ENCODE measurements at places on chromosomes 2 and 18.

DNA sequence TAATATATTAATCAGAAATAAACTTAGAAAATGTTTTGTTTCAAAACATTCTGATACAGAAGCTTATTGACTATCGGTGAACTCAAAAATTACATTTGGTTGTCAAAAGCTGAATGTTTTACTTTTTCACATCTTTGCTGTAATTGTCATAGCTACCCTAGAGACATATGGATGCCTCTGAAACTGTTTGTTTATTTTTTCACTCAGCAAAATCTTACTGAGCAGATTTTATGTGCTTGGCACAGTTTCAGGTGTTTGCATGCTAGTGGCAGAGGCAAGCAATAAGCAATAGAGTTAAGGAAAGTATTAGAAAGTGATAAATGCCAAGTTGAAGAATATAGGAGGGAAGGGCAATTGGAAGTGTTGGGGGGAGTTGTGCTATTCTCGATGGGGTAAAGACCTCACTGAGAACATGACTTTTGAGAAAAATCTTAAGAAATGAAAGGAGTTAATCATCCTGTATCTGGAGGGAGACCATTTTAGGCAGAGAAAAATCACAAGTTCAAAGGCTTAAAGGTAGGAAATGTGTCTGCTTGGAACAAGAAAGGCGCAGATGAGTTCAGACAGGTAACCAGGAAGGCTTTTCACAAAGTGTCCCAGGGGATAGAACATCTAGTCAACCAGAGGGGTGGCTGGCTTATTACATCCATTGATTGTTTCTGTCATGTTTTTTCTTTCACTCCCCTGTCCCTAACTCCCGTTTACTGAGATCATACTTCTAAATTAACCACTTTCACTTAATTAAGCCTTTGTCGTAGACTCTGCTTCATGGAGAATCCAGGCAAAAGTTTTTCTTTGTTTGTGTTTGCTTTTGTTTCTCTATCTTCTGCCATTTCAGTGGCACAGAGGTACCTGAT lies 27.2 kb upstream of the COBLL1 start:
- DNase-seq: no peak

DNA sequence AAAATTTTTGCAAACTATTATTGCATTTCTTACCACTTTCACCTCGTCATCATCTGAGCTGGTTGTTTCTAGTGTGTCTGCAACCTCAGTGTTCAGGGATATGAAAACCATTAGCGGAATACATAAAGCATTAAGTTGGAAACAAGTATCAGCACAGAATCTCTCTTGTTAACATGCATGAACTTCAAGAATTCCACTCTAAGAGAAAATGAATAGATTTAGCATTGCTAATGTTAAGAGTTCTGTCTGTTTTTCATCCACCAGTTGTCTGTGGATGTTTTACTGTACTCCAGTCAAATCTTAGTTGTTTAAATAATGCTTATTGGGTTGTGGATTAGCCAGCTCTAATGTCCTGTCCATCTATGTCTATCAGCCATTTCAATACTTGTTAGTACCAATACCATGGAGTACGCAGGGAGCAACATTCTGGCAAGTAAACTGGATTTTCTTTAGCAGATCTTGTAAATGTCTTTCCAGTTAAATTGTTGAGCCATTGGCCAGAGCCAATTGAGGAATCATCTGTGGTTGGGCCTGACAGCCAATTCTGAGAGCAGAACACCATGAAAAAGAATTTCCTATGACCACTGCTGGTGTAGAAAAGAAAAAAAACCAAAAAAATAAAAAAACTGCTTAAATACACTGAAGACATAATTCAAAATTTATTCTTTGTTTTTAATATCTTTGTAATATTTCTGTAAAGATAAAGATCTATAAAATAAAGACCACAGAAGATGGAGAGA lies 82.5 kb downstream of the SLC8A1 start:
- no peak for DNase-seq

- peak; percentile 13 for DNase-seq
These were observed 341.7 kb downstream of the PIK3C3 start for GRCh38 chr18:42296723-42297122.

DNA sequence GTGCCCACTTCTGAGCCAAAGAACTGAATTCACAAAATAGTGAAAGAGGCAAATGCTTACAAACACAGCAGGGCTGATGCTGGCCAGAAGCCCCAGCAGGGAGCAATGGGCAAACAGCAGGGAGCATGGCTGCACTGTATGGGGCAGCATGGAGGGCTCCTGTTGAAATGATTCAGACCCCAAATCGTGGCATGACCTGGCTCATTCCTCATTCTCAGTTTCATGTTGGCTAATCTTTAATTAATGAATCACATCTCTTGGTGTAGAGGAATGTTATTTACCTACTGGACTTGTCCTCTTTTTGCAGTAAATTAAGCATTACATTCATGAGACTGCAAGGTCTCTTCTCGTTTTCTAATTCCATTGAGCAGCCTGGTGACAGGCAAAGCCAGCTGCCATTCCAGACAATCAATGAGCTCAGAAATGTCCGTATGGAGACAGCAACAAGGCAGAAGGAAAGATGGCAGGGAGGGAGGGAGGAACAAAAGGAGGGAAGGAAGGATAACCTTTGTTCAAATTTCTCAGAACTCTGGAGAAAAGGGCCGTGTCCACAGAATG lies 84.9 kb upstream of the ST8SIA3 start:
- DNase-seq: no peak

DNA sequence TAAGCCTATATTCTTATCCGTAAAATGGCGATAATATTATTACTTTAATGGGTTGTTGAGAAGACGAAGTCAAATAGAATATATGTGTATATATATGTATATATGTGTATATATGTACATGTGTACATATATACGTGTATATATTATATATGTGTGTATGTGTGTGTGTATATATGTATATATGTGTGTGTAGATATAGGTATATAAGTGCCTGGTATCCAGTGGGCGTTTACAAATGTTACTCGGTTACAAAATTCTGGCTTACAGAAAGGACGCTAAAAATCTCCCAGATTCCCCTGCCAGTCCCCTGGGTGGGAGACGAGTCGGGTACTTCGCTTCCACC lies 295 bp upstream of the MTX2 start:
- no peak for DNase-seq

DNA sequence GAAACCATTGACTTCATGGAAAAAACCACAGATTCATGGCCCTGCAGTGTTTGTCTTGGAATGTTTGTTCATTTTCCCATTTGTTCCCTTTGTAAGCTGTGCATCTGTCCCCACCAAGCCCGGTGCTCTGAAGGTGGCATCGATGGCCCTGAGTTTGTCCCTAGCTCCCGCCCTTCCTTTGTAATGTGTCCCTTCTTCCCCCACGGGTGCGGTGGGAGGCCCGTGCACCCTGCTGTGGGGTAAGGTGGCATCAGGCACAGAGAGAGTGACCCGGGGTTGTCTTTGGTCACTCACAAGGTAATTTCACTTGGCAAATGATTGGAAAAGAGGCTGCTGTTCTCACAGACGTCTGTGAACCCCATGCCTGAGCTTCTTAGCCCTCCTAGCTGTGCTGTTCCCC lies 28.7 kb downstream of the KLHL29 start:
- DNase-seq: no peak

DNA sequence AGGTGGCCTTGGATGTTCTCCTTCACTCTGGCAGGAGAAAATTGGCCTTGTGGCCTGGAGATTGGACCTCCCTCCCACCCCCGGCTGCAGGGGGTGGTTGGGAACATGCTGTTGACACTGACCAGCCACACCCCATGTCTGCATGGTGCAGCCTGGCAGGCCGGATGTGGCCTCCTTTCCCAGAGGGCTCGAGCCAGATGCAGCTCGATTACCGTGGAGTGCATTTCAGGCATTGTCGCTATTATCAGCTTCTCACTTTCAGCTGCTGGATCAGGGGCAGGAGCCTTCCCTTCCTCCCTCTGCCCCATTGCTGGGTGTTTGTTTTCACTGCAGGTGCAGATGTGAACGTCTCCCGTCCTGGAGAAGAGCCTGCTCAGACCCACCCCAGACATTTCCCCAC lies 211.0 kb upstream of the SIX2 start:
- no peak for DNase-seq

GRCh38 chr2:210252699-210253606 lies 27.7 kb upstream of the ACADL start:
- no peak for DNase-seq

Measured in GM03348 (cell line).